Thoracic aorta (tissue), 2 donors: ENCODE measurements at places on chromosomes 3 and 15.

GRCh38 chr3:155076888-155077287 is 3.2 kb upstream of the MME start:
- no peak for DNase-seq

- DNase-seq: no peak
Measured at GRCh38 chr3:154926721-154927120, 153.4 kb upstream of the MME start.

DNA sequence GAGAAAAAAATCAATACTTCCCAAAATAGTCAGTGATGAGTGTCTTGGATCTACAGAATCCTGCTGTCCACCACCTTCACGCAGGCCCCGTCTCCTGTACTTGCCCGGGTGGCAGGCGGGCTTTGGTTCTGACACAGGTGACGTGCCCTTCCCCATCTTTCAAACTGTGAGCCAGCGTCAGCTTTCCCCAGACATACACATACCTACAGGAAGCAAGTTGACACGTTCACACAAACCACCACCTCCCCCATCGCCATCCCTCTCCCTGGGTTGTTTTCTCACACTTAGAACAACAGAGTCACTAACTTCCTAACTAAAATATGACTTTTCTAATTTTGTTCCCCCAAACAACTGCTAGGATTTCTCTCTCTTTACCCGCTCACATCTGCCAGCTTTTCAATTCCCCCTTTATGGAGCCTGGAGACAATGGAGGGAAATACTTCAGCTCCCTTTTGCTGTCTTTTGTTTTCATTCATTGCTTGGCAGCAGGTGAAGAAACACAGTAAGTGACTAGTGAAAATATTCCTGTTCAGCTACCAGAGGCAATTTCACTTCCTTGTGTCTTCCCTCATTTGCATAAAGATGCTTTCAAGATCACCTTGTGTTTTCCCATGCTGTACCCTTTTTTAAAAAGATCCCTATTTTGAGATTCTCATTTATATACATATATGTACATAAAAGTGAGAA is 248.3 kb downstream of the SLCO3A1 start:
- DNase-seq: no peak

DNA sequence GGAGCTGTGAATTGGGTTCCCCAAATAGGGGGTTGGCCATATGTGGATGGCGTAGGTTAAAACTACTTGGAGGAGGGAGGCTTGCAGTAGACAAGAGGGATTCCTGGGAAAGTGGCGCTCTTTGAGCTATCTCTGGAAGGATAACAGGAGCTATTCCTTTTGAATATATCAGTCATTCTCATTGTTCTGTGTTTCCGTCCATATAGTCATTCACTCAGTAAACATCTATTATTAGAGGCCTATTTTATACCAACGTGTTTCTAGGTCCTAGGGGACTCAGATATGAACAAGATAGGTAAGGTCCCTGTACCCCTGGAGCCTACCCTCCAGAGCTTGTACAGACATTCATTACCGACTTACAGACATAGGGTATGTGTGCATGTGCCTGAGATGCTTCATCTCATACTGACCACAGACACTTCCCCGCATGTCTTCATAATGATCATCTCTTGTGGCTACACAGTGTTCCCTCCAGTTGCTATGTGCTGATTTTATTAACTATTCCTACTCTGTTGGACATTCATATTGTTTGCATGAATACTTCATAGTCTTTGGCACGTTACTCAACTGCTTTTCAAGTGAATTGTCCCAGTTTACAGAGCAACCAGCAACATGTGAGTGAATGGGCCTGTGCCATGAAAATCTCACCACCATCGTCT is 55.8 kb upstream of the VILL start:
- no peak for DNase-seq

DNA sequence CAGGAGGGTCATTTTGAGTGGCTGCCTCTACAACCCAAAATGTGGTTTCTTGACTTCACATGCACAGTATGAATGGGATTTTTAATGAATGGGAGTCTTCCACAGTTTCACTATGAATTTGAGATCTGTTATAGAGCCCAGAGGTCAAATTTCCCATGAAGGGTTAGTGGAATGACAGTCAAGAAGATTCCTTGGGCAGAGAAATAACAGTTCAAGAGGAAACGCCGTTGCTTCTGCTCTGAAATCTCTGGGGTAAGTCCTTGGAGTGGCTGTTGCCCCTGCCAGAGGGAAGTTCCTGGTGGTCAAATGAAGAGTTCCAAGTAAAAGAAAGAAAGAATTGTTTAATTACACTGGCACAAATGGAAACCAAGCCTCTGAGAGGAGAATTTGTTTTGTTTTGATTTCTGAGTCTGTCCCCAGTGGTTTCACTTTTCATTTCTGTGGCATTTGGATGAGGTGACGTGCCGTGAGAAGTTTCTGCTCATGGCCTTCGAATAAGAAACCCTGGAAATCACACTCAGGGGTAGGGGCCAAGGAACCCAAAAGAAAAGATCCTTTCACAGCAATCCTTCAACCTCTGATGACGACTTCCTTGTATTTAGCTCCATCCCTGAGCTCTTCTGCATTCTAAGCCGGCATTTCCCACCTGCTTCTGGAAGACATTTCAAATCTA is 77.5 kb upstream of the IL12A start:
- DNase-seq: no peak

DNA sequence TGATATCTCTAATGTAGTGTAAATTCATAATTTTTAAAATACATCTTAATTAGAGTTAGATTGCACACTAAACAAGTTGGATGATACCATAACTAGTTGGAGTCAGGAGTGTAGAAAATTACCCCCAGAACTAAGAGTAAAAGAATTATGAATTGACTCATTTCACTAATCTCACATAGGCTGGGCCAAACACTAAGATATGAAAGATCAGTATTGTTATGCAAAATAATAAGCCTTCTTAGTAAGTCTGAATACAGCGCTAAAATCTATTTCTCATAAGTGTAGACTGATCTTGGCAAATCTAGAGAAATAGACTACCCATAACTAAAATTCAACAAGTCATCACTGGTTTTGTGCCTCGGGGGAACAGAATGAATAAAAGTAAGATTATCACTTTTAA is 979.0 kb downstream of the ROBO1 start:
- no peak for DNase-seq

DNA sequence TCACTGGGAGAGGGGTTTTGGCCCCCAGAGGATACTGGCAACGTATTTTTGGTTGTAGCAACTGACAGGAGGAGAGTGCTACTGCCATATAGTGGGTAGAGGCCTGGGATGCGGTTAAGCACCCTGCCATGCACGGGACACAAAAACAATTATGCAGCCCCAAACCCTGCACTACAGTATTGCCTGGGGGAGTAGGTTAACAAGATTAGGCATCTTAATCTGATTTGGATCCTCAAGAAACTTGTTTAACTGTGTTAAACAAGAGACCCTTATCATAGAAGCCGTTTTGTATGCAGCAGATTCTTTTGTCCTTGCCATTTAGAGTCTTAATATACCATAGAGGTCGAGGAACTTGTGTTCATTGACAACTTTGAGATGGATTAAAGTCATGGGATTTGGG is 3.4 kb downstream of the PHLDB2 start:
- DNase-seq: no peak

DNA sequence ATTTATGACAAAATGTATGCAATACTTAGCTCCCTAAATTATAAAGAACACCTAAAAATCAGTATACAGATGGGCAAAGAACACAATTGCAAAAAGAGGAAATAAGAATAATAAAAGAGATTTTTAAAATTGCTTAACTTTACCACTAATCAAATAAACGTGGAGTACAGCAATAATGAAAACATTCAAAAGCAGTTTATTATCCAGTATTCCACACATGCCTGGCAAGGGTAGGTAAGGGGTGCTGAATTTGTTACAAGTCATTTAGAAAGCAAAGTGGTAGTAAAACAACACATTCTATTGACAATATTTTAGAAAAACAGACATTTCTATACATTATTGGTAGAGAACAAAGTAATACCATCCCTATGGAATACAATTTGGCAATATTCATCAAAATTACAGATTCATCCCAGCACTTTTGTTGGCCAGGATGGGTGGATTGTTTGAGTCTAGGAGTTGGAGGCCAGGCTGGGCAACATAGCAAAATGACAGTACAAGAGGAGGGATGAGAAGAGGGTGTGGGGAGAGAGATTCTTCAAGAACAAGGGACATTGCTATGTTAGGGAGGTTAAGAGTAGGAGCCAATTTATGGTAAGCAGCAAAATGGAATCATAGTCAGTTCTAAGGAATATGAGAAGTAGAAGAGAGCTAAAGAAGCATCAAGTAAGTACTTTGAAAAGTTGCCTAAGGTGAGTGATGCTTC is 3.7 kb upstream of the ACKR4 start:
- no peak for DNase-seq

DNA sequence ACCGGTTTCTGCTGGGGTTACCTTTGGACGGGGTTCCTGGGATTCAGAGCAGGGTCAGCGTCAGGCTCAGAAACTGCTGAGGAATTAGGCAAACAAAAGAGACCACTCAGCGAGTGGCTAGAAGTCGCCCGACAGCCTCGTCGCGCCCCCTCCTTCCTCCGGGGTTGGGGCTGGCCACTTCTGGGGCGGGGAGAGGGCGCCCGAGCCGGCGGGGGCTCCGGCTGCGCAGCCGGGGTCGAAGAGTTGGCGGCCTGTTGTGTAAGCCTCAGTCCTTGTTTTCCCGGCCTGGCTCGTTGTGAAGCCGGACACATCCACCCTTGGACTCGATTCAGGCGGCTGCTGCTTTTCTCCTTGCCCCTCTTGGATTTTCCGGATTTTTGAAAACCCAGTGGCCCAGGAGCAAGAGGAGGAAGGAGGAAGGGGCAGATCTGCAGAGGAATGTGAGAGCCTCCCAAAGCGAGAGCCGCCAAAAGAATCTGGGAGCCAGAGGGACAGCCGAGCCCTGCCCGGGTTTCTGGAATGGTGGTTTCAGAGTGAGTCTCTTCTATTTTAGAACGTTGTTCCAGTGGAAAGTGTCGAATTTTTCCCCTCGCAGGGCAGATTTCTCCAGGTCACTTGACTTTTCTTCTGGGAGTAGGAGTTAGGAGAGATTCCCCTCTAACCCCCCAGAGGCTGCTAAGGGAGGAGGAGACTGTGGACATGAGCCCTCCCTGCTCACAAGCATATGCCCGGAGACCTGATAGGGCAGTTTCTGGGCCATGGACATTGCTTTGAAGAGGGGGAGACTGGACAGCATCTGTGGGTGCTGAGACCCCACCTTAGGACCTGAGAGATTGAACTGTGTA is 666 bp downstream of the SNX33 start:
- no peak for DNase-seq

DNA sequence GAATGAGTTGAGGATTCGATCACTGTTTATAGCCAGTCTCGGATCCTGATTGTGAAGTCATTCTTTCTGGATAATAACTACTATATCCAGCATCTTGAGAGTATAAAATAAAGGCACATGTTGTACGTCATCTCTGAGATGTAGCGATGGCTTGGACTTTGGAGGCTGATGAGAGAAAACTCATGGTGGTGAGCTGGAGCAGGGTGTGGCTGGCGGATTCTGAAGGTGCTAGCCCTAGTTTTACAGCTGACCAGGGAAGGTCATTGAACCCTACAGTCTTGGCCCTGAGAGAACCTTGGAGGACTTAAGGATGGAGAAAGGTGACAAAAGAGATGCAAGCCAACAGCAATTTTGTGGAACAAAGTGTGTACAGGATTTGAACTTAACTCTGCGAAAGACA is 153.8 kb downstream of the IGF1R start:
- DNase-seq: no peak

GRCh38 chr15:101477851-101478362 is 11.6 kb downstream of the PCSK6 start:
- no peak for DNase-seq

DNA sequence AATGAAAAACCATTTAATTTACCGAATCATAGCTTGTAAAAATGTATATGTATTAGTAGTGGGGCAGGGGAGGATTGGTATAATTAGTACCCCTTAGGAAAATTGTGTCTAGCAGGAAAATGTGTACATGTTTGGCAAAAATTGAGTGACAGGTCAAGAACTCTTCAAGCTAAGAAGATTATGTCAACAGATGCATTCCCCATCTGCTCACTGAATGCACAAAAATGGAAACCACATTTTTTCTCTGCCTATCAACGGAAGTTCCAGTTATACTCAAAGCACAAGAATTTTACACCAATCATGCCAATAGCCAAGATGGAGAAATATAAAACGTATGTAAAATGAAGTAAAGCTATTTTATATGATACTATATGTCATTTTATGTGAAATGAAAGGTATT is 377.8 kb downstream of the KCNH8 start:
- no peak for DNase-seq

DNA sequence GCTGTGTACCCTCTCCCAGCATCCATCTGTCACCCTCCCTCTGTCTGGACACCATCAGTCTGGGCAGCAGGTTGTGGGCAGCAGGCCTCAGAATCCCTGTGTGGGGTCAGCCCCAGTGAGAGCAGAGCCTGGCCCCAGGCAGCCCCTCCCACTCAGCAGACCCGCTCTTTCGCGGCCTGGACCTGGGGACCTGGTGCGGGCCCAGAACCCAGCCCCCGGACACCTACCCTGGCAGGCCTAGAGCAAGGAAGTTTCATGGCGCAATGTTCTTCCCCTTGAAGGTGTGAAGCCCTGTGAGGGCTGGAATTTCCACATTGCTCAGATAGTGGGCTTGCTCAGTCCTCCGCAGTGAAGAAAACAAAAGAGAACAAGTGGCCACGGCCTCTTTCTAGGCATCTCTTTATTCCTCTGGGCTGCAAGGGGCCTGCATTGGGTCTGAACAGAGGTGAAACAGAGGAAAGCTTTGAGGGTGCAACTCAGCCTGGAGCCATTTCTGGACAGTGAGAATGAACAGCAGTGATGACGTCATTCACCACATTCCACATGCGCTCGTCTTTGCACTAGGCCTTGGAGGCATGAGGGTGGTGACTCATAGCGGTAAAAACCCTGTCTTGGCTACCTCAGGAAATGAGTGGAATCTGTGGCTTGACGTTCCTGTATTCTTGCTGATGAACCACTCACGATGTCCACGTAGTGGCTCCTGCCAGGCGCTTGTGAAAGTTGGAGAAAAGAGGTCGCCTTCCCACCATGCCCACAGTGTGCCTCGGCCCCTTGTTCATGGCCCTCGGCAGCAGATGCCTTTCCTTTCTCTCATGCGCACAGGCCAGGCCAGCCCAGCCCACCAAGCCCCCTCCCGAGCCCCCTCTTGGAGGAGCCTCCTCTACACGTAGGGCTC is 66.1 kb downstream of the SLC30A4 start:
- peak; percentile 31 for DNase-seq

DNA sequence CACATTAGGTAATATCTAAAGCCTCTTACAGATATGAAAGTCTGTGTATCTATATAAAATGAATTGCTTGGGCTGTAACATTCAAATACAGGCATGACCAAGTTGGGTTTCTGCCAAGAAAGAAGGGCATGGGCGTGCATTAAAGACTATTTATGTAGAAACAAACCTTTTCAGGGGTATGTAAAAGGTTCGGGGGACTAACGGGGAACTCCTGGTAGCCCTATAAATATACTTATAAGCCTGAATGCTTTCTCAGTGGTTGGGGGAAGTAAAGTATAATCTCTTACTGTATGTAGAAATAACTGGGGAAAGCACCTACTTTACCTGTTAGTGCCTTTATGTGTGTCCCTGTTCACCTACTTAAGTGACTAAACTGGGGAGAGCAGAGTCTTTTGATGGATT is 154.5 kb upstream of the TBL1XR1 start:
- no peak for DNase-seq
